HT1080 (cell line): ENCODE measurements at places on chromosomes 12 and 14.

DNA sequence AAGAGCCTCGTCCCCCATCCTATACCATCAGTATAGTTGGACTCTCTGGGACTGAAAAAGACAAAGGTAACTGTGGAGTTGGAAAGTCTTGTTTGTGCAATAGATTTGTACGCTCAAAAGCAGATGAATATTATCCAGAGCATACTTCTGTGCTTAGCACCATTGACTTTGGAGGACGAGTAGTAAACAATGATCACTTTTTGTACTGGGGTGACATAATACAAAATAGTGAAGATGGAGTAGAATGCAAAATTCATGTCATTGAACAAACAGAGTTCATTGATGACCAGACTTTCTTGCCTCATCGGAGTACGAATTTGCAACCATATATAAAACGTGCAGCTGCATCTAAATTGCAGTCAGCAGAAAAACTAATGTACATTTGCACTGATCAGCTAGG, 13.6 kb downstream of the ARHGAP5 start:
- no peak for DNase-seq

DNA sequence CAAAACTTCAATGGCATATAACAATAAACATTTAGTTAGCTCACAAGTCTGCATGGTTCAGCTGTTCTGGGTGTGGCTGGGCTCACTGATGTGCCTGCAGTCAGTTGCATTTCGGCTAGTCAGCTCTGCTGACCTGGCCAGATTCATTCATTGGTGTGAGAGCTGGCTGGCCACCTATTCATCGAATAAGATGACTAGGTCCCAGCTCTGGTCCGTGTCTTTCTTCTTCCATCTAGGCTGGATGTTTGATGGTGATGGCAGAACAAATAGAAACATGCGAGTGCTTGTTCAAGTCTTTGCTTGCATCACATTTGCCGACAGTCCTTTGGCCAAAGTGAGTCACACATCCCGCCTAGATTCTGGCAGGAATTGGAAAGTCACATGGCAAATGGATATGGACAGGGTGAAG, 203.3 kb upstream of the CRY1 start:
- peak; percentile 82 for DNase-seq

DNA sequence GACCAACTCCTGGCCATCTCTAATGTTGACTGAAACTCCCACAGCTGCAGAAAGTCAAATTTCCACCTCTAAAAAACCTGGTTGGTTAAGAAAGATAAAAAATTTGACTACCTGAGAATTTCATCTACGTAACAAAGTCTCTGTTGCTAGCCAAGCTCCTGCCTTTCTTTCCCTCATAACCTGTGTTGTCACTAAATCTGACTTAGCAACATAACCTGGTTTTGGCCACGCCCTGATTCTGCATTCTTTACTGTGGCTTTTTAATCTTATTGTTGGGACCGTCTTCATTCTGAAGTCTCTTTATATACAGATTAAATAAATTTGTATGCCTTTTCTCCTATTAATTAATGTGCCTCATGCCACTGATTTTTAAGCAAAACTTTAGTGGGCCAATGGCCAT, 16.1 kb upstream of the CD69 start:
- DNase-seq = no peak

GRCh38 chr12:10241290-10241689, 28.6 kb downstream of the GABARAPL1 start:
- no peak for DNase-seq

GRCh38 chr14:98501836-98502235, 770.2 kb downstream of the BCL11B start:
- peak; percentile 92 for DNase-seq

DNA sequence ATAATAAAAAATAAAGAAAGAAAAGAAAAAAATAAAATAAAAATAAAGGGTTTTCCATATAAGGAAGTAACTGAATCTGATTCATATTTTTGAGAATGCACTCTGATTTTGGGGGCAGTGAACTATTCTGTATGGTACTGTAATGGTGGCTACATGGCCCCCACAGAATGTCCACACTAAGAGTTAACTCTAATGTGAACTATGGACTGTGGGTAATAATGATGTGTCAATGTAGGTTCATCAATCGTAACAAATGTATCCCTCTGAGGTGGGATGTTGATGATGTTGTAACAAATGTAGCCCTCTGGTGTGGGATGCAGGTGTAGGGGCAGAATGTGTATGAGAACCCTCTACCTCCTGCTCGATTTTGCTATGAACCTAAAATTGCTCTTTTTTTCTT, 13.8 kb downstream of the KRT8 start:
- no peak for DNase-seq

- DNase-seq = peak; percentile 55
Observed at GRCh38 chr12:50764286-50765094, 589 bp downstream of the ATF1 start.

- DNase-seq = no peak
Observed at GRCh38 chr14:64035143-64035542, 182.3 kb downstream of the SYNE2 start.

GRCh38 chr12:58248599-58248998, 307.2 kb downstream of the ATP23 start:
- DNase-seq = no peak

DNA sequence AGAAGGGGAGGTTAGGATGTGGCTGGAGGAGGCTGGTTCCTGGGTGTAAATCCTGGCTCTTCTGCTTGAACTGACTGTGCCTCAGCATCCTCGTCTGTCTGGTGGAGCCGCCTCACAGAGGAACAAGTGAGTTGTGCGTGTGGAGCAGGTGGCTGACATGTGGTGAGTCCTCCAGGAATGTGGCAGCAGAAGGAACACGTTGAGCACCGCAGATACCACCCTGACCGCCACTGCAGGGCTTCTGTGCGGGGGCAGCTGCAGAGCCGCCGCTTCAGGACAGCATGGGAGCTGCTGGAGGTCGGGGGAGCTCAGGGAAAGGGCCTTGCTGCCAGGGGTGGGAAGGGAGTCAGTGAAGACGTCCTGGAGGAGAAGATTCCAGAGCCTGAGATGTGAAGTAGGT, 48.9 kb downstream of the TRAF3 start:
- DNase-seq = no peak

DNA sequence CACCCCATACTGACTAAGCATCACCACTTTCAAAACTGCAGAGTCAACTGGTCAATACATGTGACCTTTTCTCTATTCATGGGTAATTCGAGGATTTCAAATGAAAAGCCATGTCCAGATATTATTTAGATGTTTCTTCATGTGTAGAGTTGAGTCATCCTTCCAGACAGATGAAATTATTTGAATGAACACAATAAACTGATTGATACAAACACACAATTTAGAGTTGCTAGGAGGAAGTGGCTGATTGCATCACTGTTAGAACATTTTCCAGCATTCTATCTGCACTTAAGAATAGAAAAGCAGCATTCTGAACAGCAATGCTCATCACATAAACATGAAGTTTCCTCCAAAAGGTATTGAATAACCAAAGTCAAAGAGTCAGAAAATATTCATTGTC, 273.5 kb upstream of the SOX5 start:
- DNase-seq = peak; percentile 48

- DNase-seq = peak; percentile 20
Observed at GRCh38 chr14:69288011-69288771, 28.2 kb downstream of the GALNT16 start.

- no peak for DNase-seq
Observed at GRCh38 chr12:32248441-32249140, 141.9 kb downstream of the BICD1 start.

DNA sequence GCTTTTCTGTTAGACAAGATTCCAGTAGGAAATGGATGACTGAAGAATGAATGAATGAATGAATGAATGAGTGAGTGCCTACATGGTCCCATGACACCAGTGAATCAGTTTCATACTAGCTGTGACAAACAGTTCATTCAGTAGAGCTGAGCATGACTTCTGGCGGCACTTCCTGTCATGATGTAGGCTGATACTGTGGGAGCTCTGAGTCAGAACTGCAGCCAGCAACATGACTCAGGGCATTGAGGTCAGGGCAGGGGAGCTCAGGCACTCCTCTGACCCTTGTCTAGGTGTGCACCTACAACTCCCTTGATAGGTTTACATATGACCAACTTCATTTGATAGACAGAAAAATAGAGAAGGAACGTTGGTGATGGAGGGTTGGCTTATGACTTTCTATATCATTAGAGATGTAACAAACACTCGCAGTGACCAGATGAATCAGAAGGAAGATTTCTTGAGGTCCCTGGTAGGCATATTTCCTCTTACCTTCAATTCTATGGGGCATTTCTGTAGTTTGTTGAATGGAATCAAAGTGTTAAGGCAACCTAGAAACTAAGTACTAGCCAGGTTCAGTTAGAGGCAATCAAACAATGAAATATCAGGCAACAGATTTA, 139.3 kb upstream of the ARHGAP5 start:
- DNase-seq = peak; percentile 98

DNA sequence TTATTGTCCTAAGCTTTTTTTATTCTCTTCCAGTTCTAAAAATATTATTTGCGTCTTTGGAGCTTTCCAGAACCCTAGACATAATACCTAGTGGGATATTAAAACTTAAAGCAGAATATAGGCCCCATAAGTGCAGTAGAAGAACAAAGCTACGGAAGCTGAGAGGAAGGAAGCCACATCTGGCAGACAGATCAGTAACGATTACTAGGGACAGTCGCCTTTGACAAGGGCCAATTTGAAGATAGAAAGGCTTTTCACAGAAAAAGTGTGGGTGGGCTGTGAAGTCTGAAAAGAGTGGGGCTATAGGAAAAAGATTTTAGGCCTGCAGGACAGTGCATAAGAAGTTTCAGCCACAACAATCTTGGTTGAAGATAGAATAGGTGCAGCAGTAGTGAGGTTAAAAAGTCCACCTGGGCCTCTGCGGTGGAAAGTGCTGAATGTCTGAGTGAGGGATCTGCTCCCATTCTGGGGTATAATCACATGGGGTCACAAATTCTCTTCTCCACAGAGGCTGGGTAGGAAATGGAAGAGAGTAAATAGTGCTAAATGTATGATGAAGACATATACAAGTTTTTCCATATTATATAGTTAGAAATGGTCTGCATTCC, 114.5 kb downstream of the CMAS start:
- DNase-seq = no peak

DNA sequence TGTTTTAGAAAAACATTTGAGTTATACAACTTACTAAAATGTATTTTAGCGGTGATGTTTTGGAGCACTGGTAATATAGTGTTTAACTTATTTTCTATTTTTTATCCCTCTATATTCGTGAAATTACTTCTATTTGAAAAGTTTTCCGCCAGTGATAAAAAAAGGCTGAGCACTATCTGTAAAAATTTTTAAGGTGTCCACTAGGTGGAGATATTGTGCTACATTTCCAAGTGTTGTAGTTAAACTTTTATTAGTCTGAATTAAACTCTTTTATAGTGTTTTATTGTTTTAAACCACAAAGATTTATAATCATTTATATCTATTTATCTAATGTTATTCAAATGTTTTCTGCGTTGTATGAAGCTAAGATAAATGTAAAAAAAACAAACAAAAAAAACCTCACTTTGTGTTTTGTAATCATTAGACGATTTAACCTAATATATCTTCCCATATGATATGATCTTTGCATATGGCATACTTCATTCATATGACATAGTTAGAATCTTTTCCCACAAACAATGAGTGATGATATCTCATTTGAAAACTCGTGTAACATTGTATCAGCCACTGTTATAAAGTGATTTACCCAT, 11.8 kb downstream of the ALG10B start:
- peak; percentile 14 for DNase-seq

DNA sequence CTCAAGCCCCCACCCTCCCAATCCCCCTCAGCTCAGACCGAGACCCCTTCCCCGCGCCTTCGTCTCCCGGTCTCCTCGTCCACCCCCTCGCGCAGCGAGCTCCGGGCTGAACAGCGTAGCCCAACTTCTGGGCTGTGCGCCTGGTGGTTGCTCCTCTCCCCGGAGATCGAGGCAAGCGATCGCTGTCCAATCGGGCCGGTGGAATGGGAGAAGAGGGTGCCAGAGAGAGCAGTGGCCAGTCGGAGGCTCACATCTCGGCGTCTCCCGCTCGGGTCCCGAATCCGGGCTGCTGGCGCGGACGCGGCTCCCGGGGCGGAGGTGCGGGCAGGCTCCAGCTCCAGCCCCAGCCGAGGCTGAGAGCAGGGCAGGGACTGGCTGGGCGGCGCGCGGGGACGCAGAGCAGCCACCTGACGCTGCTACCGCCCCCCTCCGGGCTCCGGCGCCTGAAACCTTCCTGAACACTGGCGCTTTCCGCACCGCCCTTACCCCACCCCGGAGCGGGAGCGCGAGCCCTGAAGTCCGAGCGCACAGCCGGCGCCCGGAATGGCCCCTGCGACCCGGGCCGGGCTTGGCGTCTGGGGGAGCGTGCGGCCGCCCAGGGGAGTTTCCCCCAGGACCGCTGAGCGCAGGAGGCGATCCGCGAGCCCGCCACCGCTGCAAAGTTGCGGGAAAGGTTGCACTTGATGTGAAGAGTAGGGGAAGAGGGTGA, 508 bp upstream of the KCNH5 start:
- DNase-seq = no peak

DNA sequence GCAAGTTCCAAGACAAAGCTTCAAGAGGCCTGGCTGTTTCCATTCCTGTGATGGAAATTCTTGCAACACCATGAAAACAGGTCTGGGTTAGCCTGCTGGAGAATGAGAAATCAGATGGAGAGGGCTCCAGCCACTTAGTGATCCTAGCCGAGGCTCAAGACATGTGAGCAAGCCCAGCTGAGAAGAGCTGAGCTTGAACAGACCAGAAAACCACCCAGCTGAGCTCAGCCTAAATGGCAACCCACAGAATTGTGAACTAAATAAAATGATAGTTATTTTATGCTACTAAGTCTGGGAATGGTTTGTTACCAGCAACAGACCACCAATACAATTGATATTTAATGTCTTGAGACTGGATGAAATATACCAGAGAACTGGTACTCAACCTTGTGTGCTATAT, 494.5 kb downstream of the RMST start:
- no peak for DNase-seq

DNA sequence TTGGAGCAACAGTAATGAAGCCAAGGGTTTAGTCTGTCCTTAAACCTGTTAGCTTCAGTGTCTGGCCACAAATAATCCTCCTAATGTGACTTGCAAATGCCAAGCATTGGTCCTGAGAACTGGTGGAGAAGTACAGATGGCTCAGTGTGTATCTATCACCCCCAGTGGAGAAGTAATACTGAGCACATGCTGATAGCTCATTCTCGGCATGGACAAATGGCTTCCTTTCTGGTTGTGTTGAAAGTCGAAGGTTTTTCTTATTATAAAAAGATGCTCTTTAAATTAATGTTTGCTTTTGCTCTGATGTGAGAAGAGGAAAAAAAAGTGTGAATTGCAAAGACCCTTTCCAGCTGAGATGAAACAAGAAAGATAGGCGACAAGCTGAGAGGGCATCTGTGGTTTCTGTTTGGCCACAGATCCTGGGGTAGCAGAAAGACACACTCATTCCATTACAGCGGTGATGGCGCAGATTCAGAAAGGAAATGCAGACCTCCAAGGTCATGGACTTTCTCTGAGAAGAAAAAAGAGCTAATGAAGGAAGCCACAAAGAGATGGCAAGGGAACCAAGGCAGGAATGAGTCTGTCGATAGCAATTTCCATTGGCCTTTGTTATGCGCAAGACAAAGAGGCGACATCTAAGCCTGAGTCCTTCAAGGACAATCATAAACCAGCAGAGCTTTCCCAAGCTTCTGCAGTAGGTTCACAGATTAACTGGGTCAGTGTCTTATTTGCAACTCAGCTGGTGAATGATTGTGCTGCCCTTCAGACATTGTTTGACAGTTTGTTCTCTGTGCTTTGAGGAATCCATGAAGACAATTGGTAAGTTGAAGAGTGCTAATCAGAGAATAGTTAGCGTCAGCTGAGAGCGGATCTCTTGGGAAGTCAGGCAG, 155.5 kb upstream of the RGS6 start:
- DNase-seq = peak; percentile 25

- DNase-seq = peak; percentile 38
Observed at GRCh38 chr12:64673490-64674169, 63.3 kb downstream of the RASSF3 start.

GRCh38 chr12:54287261-54288157, 7.0 kb downstream of the HNRNPA1 start:
- DNase-seq = no peak
